NCI-H1436 treated with DMSO at 0.1 percent for 48 hours (cell line): ENCODE measurements at places on chromosomes 5 and 9.

GRCh38 chr5:169670769-169671525, 33.9 kb downstream of the DOCK2 start:
- DNase-seq = no peak

GRCh38 chr5:174608631-174609097, 115.7 kb upstream of the MSX2 start:
- no peak for DNase-seq

DNA sequence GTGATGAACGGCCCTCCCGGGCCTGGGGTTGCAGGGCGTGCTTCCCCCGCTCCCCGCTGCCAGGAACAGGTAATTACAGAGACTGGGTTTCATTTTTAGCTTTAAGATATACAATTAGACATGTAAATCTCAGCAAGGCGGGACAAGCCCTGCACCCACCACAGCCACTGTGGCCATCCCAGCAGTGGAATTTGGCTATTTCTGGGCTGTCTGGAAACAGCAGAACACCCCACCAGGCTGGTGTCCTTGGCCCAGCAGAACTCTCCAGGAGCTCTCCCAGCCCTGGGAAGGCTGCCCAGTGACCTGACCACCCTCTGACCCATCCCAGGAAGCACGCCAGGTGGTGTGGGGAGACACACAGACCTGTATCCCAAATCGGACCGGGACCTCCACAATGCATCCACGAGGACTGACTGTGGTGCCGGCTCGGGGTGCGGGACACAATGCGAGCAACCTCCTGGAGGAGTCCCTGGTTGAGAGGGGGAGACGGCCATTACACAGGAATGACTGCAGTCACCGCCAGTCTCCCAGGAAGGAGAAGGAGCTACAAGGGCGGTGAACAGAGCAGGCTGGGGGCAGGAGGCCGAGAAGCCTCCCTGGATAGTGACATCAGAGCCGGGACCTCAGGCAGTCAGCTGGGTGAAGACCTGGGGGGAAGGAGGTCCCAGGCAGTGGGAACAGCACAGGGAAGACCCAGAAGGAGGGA, 17.3 kb downstream of the EEIG1 start:
- no peak for DNase-seq

GRCh38 chr5:53031695-53032096, 42.5 kb downstream of the ITGA2 start:
- no peak for DNase-seq

GRCh38 chr5:154728939-154729588, 26.1 kb upstream of the LARP1 start:
- no peak for DNase-seq

GRCh38 chr5:58828258-58828657, 245.4 kb downstream of the RAB3C start:
- DNase-seq = no peak

DNA sequence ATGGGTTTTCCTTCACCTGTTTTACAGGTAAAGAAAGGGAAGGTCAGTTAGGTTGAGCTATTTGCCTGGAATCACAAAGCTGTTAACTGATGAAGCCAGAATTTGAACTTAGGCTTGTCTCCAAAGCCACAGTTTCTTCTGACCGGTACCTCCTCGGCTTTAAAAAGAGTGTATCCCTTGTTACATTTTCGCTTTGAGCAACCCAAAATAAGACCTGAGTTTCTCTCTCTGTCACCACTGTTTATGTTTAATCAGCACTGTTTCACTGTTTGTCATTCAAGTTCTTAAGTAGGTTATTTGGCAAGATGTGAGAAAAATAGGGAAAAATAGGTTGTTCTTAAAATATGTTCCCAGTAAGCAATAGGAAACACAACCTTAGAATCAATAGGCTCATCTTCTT, 84.6 kb downstream of the VCAN start:
- DNase-seq = no peak

- no peak for DNase-seq
These were observed 325.8 kb downstream of the TENT4A start for GRCh38 chr5:7039074-7039473.

DNA sequence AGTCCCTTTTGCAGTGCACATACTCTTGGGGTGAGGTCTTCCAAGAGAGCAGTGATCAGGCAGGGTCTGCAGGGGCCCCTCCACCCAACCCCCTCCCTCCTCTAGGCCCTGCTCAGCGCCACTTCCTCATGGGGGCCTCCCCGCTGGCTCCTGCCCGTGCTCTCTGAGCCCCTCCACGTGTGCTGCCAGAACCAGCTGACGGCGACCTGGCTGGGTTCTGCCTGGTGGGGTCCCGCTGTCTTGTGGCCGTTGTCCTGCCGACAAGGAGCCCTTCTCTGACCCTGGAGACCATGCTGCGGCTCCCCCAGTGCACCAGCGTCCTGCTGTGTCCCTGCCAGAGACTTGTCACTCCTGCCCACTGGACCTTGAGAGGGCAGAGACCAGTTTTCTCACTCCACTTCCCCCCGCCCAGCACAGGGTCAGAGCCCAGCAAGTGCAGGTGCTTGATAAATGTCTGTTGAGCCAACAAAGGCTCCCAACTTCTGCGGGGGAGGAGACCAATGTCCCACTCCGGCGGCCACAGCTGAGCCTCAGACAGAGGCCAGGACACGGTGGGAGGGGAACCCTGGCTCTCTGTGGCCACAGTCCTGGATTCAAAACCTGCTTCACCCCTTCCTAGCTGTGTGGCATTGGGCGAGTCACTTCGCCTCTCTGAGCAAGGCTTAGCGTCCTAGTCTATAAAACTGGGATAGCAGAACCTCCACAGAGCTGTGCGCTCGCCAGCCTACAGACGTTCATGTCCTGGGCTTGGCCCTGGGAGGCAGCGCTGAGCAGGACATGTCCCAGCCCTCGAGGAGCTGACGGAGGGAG, 24.8 kb downstream of the SARDH start:
- no peak for DNase-seq

DNA sequence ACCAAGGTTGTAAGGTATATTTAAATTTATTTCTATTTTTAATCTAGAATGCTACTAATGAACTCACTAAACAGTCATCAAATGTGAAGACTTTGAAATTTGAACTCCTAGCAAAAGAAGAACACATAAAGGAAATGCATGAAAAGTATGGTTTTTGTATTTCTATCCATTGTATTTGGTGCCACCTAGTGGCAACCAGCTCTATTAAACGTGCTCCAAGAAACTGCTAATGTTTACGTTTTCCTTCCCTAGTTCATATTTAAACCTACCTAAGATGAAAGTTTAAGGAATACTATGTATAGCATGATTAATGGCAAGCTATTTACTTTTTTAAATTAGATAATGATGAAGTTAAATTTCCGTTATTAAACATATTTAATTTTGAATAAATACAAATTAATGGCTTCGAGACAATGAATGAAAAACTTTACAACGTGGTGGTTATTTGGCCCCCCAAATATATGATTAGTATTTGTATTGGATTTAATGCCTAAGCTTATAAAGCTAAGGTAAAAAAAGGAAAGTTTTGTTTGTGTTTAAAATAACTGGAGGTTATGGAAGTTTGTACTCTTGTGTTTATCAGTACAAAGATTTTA, 115.9 kb upstream of the SH3GL2 start:
- DNase-seq = peak; percentile 5

GRCh38 chr9:130433947-130434262, 10.9 kb upstream of the ASS1 start:
- no peak for DNase-seq

- no peak for DNase-seq
These were observed 14.2 kb upstream of the RALGDS start for GRCh38 chr9:133135146-133135745.

- DNase-seq = no peak
These were observed 134.8 kb upstream of the PPP1R2B start for GRCh38 chr5:156715287-156715686.

DNA sequence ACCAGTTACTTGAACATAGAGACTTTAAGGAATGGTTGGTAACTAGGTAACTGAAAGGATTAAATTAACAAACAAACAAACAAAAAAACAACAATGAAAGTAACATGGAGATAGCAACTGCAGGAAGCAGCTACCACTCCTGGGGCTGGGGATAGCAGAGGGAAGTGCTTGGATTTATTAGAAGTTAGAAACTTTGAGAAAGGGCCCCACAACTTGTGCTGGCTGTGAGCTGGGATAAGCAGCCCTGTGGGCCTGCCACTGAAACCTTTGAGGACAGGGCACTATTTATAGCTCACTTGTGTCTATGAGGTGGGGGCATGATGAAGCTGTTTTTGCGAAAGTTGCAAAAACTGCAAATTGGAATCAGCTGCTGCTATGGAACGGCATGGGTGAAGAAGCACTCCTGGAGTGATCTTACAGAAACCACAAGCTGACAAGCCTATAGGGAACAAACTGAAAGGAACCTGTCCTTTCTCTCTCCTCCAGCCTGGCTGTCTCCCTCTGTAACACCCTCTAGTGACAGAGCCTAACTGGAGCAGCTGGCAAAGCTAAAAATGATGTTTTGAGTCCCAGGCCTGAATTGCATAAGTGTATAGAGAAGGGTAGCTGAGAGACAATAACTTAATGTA, 91.4 kb upstream of the RANBP6 start:
- DNase-seq = no peak

DNA sequence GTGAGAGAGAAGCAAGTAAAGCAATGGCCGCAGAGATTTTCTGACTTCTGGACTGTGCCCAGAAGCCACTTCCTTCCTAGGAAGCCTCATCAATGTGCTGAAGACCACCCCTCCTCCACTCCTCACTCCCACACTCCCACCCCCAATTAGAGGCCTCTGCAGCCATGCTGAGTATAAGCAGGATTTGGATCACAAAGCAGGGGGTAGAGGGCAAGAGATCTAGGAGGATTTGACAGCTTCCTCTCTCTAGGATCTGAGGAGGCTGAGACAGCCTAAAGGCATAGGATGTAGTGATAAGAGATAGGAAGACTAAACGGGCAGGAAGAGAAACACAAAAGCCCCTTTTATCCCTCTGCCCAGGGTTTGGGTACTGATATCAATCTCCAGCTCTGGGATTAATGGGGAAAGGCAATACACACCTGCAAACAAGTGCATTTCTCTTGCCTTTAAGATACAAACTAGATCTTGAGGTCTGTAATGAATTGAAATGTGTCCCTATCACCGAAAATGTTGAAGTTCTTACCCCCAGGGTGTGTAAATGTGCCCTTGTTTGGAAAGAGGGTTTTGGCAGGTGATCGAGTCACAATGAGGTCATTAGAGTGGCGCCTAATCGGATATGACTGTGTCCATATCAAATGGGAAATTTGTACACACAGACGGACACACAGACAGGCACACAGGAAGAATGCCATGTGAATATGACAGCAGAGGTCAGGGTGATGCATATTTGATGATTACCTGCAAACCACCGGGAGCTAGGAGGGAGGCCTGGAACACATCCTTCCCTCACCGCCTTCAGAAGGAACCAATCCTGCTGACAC, 28.5 kb downstream of the KCNV2 start:
- no peak for DNase-seq

GRCh38 chr5:149603210-149603609, 21.9 kb downstream of the ARHGEF37 start:
- no peak for DNase-seq

- DNase-seq = no peak
These were observed 306.7 kb upstream of the SLC24A2 start for GRCh38 chr9:20095430-20096092.

- DNase-seq = no peak
These were observed 186.7 kb downstream of the DCP2 start for GRCh38 chr5:113163328-113163727.

DNA sequence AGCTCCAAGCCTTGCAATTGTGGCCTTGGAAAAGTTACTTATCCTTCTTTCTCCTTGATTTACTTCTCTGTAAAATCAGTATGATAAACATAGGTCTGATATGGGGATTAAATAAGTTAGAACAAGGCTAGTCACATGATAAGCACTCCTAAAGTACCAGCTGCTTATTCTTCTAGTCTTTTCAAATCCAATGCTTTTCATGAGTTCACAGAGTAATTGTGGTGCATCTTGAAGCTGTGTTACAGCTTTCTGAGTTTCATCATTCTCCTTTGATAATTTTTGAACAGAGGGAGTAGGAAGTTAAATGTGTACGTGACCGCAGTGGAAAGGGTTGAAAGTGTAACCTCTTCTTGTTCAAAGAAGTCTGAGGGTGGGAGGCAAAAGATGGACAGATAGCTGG, 38.8 kb upstream of the CCDC112 start:
- no peak for DNase-seq

DNA sequence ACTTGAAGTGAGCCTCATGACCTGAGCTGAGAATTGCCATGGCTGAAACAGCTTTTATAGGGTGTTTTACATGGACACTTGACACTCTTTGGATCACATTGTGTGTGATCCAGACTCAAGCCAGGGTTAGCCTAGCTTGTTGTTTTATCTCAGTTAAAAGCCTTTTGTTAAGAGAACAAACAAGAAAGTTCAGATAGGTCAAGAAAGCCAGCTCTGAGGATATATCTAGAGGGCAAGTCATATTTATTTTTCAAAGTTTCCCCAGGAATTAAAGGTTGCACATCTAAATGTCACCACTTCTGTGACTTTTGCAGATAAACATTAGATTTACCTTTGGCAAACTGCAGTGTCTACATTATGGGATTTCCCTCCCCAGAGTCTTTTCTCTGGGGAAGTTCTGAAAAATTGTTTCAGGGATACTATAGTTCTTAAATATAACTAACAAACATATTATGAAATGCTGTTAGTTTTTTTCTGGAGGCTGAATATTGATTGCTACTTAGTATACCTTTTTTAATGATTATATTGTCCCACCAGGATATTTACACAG, 134.5 kb downstream of the C9orf152 start:
- no peak for DNase-seq

DNA sequence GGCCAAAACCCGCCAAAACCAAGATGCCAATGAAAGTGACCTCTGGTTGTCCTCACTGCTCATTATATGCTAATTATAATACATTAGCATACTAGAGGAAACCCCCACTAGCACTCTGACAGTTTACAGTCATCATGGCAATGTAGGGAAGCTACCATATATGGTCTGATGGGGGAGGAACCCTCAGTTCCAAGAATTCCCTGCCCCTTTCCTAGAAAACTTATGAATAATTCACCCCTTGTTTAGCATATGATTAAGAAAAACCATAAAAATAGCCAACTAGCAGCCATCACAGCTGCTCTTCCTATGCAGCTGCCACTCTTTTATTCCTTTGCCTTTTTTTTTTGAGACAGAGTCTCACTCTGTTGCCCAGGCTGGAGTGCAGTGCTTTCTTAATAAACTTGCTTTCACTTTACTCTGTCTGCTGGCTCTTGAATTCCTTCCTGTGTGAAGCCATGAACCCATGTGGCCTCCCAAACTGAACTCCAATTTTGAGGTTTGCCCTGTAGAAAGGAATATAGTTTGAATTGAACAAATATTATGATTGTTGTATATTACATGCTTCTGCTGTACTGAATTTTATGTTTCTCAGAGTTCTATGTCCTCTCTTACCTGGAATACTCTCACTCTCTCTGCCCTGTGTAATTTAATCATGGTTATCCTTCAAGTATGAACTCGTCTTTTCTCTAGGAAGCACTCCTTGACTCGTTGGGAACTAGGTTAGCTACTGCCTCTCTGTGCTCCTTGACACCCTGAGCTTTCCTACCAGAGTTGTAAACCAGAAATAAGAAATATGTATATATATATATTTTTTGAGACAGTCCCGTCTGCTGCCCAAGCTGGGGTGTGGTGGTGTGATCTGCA, 59.8 kb downstream of the KIAA1958 start:
- DNase-seq = no peak

GRCh38 chr5:5156471-5157082, 16.4 kb downstream of the ADAMTS16 start:
- no peak for DNase-seq

GRCh38 chr5:35146406-35146805, 83.9 kb downstream of the PRLR start:
- no peak for DNase-seq
